ENCODE measurements at places on chromosomes 5 and 9. TPM values are rescaled to one million over a fixed set of nuclear protein-coding genes. Genes with fewer than 3 reads are reported as not detected.

PCDHA11 gene
- not detected for total RNA-seq

EIF4E1B gene
- total RNA-seq, result not detected

TMCO6 gene
- 39.2 TPM for total RNA-seq

SLC6A7 gene
- total RNA-seq, result not detected

SH3GL2 gene
- total RNA-seq, result 0.07 TPM

C9orf153 gene
- not detected for total RNA-seq

Measured in airway epithelial cell (primary cell).